ENCODE measurements at places on chromosomes 1 and 21. TPM values are rescaled to one million over a fixed set of nuclear protein-coding genes. Genes with fewer than 3 reads are reported as not detected.

Gene PROK1
- 6.2 TPM for polyA plus RNA-seq

DNA sequence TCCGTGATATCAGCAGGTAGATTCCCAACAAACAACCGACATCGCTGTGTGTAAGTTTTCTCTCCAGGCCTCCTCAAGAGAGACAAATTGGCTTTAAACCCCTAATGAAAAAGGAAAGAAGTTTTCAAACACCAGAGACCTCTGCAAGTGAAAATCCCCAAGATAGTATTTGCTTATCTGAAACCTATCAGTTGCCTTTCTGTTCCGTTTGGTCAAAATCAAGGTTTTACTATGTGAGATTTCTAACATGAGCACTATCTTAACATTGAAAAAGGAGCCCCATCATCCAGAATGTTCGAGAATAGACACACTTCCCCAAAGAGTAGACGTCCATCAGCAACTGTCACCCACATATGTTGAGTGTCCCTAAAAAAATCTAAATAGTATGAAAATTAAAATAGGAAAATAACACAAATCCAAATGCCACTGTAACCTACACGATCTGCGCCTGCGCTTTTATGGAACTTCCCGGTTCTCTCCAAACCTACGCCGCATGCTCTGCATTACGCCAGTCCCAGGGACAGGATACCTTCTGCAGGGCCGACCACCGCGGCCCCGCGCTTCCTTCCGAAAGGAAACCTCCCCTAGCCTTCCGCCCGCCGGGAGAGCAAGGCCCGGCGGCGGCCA lies 1.4 kb downstream of the SFPQ start:
- no peaks in the 10 kb centered on the region for H3K27me3 ChIP-seq
- peaks cover 47% of the 10 kb centered on the region for H3K4me1 ChIP-seq
- peaks cover 48% of the 10 kb centered on the region for H3K36me3 ChIP-seq
- peak overlapping the region; percentile 98 for H3K27ac ChIP-seq

GRCh38 chr1:53070621-53071020 lies 8.6 kb downstream of the PODN start:
- no peak for DNase-seq
- H3K4me1 ChIP-seq = no peaks in the 10 kb centered on the region
- no peaks in the 10 kb centered on the region for H3K36me3 ChIP-seq
- no peak overlapping the region for H3K4me3 ChIP-seq
- H3K27me3 ChIP-seq = no peaks in the 10 kb centered on the region

Gene LYPD8
- polyA plus RNA-seq = not detected

- no peaks in the 10 kb centered on the region for H3K36me3 ChIP-seq
- no peak overlapping the region for H3K4me3 ChIP-seq
- H3K4me1 ChIP-seq = no peaks in the 10 kb centered on the region
- no peak overlapping the region for H3K27ac ChIP-seq
- no peak for DNase-seq
Measured at GRCh38 chr1:162990665-162991064, 78.5 kb upstream of the RGS4 start.

- H3K36me3 ChIP-seq = no peaks in the 10 kb centered on the region
- no peak overlapping the region for H3K27ac ChIP-seq
- H3K4me1 ChIP-seq = peaks cover 2% of the 10 kb centered on the region
- DNase-seq = no peak
- no peaks in the 10 kb centered on the region for H3K27me3 ChIP-seq
Measured at GRCh38 chr1:14476170-14476955, 122.1 kb upstream of the KAZN start.

DNA sequence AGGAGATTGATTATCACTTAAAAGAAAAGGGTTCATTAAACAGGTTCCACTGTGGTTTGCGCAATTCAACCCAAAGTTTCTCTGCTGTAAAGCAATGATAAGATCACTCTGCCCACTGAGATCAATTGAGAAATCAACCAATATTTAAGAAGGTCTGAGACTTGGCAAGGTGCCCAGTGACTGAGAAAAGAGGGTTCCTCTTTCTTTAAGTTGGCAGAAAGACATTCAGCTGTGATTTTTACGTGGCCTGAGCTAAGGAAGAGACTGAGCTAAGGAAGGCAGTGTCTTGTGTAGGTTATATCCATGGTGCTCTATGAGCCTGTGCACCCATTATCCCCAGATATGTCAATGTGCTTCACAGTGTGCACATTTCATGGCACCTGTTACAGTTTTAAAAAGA lies 344.1 kb downstream of the DISC1 start:
- DNase-seq = no peak
- H3K4me3 ChIP-seq = no peak overlapping the region
- H3K4me1 ChIP-seq = peaks cover 10% of the 10 kb centered on the region
- no peaks in the 10 kb centered on the region for H3K36me3 ChIP-seq
- H3K27me3 ChIP-seq = no peaks in the 10 kb centered on the region
- H3K27ac ChIP-seq = no peak overlapping the region

GRCh38 chr1:28190337-28190979 lies 14.0 kb upstream of the PTAFR start:
- H3K4me3 ChIP-seq = no peak overlapping the region
- H3K36me3 ChIP-seq = no peaks in the 10 kb centered on the region
- no peak overlapping the region for H3K27ac ChIP-seq
- H3K27me3 ChIP-seq = no peaks in the 10 kb centered on the region

DNA sequence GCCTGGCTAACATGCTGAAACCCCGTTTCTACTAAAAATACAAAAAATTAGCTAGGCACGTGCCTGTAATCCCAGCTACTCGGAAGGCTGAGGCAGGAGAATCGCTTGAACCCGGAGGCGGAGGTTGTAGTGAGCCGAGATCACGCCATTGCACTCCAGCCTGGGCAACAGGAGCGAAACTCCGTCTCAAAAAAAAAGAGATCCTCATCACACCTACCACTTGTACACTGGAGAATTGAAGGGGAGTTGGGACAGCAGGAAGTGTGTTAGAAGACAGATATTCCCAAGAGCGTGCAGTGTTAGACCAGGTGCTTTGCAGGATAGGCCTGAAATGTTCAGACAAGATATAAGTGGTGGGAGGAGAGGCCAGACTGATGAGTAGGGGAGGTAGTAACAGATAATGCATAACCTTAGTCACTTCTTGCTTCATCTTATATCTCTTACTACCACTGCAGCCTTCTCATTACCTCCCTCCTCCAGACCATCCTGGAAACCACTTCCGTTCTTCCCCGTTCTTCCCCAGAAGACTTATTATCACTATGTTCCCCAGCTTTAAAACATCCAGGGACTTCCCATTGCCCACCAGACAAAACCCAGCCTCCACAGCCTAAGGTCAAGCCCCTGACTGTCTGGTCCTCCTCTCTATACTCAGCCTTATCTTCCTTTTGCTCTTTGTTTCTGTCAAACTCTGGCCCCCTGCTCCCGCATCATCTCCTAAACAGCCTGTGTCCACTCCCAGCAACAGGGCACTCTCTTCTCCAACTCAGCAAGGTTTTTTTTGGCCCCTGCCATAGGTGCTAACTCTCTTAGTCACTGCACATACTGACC lies 21.3 kb downstream of the FAM20B start:
- H3K4me1 ChIP-seq = peaks cover 10% of the 10 kb centered on the region
- DNase-seq = no peak
- H3K4me3 ChIP-seq = no peak overlapping the region
- H3K36me3 ChIP-seq = peaks cover 3% of the 10 kb centered on the region
- H3K27me3 ChIP-seq = no peaks in the 10 kb centered on the region

Gene RGS4
- polyA plus RNA-seq = 48.5 TPM

Gene RXRG
- 0.80 TPM for polyA plus RNA-seq

- no peak overlapping the region for H3K4me3 ChIP-seq
- peaks cover 23% of the 10 kb centered on the region for H3K4me1 ChIP-seq
- no peak for DNase-seq
Measured at GRCh38 chr21:33811167-33812010, 104.2 kb downstream of the ATP5PO start.

DNA sequence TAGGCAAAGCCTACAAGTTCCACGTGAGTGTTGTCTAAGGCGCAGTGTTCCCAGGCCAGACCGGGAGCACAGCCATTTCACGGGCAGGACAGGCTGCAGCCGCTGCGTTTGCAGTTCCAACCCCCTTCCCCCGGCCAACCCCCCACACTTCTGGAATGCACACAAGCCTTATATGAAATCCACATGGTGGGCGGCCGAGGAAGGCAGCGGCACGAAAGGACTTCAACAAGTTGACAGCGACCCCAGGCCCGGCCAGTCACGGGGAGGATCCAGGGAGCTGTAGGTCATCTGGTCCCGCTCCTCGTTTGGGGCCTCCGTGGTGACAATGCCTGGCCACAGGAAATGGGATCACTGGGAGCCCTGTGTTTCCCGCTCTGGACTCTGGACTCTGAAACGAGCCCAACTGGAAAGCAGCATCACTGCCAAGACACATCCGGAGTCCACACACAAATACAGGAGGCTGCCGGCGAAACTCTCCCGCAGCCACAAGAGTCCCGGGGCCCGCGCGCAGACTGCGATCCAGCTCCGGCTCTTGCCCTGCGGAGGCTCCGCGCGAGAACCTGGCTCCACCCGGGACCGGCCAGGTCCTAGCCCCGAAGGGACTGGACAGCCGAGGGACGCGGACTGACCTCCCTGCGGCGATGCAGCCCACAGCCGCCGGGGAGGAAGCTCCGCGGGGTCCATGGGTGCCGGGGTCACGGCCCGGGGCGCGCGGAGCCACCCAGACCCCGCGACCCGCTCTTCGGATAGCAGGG lies 794 bp downstream of the NID1 start:
- peak; percentile 66 for DNase-seq
- H3K36me3 ChIP-seq = no peaks in the 10 kb centered on the region
- peak overlapping the region; percentile 86 for H3K27ac ChIP-seq
- no peaks in the 10 kb centered on the region for H3K27me3 ChIP-seq
- no peak overlapping the region for H3K4me3 ChIP-seq
- no peaks in the 10 kb centered on the region for H3K4me1 ChIP-seq

Gene LCE1D
- not detected for polyA plus RNA-seq

Gene ACTL8
- polyA plus RNA-seq = not detected

DNA sequence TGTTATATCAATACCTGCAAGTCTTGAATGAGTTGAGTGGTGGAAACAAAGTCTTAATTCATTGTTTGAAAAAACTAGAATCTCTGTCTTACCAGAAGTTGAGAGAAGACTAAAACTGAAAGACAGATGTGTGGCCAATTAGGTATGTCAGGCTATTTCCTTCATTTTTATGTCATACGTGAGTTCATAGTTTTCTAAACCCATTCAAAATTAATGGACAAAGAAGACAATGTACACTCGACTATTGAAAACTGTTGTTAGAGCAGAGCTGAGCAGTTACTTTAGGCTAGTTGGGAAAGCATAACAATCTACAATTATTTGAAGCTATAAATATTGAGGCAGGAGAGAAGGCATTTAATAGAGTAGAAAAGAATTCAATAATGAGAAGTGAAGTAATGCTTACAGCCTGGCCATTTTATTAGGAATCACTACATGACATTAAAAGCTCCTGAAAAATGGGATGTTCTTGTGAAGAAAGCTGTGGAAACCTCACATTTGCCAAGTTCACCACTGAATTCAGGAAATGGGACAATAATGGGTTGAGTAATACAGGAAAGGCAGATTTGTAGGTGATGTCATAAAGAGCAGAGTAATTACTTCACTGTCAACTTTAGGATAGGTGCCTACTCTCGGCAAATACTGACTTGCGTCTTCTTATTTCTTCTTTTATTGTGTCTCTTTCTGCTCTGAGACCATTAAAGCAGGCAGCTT lies 204.4 kb downstream of the PLA2G4A start:
- H3K4me1 ChIP-seq = no peaks in the 10 kb centered on the region
- no peak for DNase-seq
- H3K36me3 ChIP-seq = no peaks in the 10 kb centered on the region
- no peak overlapping the region for H3K27ac ChIP-seq
- H3K4me3 ChIP-seq = no peak overlapping the region

Gene HES3
- not detected for polyA plus RNA-seq

Gene AMY2A
- polyA plus RNA-seq = 0.30 TPM

Gene GBP3
- polyA plus RNA-seq = 27.0 TPM

GRCh38 chr1:198387587-198387986 lies 152.9 kb downstream of the ATP6V1G3 start:
- no peak overlapping the region for H3K4me3 ChIP-seq
- H3K27ac ChIP-seq = no peak overlapping the region
- no peaks in the 10 kb centered on the region for H3K4me1 ChIP-seq
- no peaks in the 10 kb centered on the region for H3K36me3 ChIP-seq

GRCh38 chr21:42162831-42163510 lies 56.0 kb upstream of the ABCG1 start:
- H3K4me3 ChIP-seq = no peak overlapping the region
- H3K36me3 ChIP-seq = no peaks in the 10 kb centered on the region
- no peak overlapping the region for H3K27ac ChIP-seq
- peak; percentile 45 for DNase-seq
- no peaks in the 10 kb centered on the region for H3K4me1 ChIP-seq

Gene KLF18
- not detected for polyA plus RNA-seq
